ENCODE measurements at places on chromosomes 5 and 9.

- DNase-seq: no peak
Observed at GRCh38 chr9:82183181-82183860, 194.7 kb downstream of the SPATA31D1 start.

DNA sequence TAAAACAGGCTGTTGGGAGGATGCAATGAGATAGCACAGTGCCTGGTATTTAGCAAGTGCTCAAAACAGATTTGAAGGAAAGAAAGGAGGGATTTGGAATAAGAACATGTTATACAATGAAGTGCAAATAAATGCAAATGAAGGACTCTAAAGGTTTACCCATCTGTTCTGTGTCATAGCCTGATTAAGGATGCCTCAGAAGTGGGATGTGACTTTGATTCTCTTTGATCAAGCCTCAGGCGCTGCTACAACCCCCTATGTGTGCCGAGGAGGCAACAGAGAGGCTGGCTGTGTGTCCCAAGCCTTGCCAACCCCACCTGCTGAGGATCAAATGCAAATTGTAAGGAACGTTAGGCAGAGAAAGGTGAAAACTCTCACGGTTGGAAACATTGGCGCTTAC, 27.2 kb downstream of the GGTA1 start:
- no peak for DNase-seq

- no peak for DNase-seq
Observed at GRCh38 chr5:34026089-34026761, 16.8 kb downstream of the C1QTNF3 start.

DNA sequence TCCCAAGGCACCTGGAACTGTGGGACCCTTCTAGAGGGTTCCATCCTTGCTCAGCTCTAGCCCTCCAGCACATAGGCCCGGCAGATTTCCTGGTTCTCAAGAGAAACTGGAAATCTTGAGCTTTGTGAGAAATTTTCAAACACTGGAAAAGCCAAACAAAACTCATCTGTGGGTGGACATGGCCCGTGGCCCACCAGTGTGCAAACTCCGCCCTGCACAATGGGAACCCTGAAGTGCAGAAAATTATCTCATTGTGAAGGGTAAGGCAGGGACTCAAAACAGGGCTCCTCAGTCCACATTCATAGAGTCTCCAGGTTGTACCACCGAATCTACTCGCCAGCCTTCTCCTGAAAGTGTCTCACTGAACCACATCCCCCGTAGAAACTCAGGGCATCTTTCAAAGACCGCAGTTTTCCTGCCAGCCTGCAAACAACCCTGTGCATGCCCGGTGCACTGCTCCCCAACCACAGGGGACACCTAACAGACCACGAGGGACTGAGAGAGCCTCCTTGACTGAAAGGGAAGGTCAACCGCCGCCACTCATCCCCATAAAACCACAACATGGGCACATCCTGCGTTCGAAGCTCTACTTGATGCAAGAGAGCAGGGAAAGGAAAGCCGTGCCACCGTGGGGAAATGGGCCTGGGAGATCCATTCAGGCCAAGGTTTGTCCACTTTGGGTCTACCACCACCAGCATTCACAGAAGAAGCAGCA, 18.1 kb downstream of the ADAMTS2 start:
- no peak for DNase-seq

DNA sequence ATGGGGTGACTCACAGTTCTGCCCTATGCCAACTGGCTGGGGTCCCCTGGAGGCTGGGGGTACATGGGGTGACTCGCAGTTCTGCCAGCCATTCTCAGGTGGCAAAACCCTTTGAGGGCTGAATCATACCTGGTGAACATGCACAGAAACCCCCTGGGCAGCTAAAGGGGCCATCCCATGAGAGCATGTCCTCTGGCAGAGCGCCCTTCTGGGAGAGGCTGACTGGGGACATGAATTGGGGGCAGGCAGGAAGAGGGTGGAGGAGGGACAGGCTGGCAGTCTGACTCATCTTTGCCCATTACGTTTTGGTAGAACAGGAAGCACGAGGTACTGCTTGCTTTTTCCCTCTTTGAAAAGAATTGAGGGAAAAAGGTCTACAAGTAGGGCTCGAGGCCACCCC, 16.7 kb downstream of the TRAF1 start:
- DNase-seq: no peak

DNA sequence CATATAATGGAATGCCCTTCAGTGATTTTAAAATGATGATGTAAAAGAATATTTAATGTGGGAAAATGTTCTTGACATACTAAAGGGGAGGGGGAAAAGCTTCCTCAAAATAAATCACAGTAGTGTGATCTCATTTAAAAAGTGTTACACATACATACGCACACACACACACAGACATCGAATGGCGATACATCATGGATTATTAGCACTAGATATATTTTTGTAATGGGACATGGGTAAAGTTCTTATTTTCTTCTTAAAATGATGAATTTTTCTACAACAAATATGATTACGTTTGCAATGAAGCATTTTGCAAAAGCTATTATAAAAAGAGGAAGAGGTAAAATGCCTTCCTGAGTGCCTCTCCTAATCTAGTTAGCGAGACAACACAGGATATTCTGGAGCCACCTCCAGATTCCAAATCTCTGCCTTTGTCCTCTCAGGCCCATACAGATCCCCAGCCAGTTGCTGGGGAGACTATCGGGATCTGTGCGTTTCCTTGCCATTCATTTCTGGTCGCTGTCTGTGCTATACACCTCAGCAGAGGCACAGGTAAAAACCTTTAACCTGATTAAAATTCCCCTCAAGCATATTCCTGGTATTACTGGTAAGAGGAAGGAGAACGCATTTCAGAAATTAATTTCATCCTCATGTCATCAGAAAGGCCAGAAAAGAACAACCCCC, 69.6 kb downstream of the SLC28A3 start:
- DNase-seq: no peak

- no peak for DNase-seq
Observed at GRCh38 chr5:61081741-61082140, 80.5 kb downstream of the SMIM15 start.

DNA sequence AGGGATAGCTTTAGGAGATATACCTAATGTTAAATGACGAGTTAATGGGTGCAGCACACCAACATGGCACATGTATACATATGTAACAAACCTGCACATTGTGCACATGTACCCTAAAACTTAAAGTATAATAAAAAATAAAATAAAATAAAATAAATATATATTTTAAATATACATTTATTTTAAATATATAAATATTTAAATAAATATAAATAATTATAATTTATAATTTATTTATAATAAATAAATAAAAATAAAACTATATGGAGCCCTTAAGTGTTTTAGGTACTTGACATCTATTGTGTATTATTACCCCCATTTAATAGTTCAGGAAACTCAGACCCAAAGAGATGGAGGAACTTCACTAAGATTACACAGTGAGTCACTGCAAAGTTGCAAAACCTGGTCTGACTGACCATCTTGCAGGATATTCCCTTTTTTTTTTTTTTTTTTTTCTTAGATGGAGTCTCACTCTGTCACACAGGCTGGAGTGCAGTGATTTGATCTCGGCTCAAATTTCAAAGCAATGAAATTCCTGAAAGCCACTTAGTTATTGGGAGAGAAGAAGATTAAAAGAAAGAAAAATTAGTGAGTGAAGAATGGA, 5.8 kb upstream of the C5orf52 start:
- no peak for DNase-seq

DNA sequence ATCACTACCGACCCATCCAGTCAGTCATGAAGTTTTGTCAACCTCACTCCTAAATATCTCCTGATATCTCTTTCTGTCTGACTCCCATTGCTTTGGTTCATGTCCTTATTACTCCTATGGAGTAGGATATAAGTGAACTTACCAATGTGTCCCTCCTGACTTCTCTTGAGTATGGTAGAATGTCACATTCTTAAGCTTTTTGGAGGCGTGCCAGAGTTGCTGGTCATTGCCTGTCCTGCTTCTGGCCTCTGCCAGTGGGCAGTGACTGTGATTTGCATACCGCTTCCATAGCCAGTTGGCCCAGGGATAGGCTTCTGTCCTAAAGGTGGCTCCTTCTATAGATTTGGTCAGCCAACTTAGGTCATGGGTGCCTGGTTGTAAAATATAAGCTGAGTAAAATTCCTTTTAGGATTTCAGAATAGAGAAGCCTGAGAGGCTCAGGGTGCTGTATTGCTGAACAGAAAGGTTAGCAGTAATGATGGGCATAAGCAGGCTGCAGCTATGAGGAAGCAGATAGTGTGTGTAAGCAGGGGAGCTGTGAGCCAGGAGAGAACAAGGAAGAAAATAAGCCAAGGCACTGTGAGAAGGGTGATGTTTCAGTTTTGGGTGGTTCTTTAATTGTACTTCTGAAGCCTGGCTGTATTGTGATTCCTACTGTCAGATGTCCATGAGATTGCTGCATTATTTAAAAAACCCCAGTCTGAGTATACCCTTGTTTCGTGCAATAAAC, 16.1 kb upstream of the MARCHF3 start:
- no peak for DNase-seq

GRCh38 chr9:7828334-7828733, 28.8 kb upstream of the DMAC1 start:
- no peak for DNase-seq

DNA sequence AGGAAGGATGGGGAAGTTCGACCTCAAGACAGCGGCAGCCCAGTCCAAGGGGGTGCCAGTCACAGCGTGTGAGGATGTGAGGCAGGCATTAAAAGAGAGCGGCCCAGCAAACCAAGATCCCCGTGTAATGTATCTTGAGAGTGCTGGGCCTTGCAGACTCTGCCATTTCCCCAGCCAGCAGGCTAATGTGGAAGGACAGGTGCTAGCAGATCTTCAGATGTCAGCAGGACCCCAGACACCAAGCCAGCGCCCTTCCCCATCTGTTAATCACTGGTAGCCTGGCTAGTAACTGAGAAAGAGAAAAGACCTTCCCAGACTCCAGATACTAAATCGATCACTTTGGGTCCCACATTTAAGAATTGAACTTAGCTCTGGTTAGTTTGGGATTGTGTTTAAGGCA, 62.2 kb downstream of the NTRK2 start:
- no peak for DNase-seq

DNA sequence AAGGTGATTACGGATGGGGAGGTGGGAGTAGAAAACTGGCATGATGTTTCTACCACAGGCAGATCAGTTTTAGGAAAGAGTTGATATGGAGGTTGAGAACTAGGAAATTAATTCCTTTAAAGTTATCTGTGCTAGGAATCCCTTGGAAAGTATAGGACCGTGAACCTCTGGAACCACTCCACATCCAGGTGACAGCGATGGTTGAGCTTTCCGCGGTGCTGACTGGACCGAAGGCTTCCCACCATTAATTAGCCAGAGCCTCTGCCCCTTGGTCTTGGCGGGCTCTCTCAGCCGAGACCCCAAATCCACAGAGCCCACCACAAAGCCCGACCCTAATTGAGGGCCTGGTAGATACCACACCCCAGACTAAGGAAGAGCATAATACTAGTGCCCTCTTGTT, 147.3 kb downstream of the MELK start:
- no peak for DNase-seq

DNA sequence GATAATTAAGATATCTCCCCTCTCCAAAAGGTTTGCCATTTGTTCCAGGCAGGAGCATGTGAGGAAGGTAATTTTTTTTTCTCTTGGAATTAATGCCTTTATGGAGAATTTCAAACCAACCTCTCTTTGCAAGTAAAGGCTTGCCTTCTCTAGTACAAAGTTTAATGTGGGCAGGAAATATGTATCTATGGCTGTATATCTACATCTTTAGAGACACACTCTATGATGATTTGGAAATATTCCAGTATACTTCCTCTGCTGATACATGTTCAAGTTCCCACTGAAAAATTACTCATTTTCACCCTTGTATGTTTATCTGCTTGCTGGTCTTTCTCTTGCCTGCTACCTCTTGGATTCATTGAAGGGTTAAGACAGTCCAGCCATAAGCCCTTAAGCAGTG, 83.5 kb upstream of the SEMA6A start:
- DNase-seq: no peak

DNA sequence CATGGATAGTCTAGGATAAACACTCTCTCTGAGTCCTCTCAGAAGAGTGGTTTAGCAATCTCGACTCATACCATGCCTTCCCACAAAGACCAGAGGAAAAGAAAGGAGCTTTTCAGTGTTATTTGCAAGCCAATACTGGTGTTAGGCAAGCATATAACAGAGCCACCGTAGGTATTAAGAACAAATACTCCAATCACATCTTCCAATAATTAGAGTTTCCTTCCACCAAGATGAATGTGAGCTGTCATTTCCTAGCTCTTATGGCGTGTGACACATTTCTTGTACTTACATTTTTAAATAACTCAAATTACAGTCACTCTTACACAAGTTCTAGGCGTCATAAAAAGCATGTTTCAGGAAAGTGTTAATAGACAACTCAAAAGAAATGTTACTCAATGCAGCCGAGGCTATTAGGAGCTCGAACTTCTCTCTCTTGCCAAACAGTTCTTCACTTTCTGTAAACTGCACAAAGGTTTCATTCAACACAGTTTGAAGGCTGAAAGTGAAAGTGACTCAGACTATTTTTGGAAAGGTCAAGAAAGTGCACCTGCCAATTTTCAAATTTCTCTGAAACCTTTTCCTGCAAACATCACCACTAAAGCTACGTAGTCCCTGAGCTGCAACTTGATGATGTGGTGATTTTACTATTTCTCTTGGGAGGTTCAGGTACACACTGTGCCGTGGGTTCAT, 153.8 kb downstream of the AUH start:
- DNase-seq: peak; percentile 49

- no peak for DNase-seq
Observed at GRCh38 chr5:176776916-176777315, 33.4 kb upstream of the UNC5A start.

- DNase-seq: no peak
Observed at GRCh38 chr9:136090768-136091581, 4.1 kb downstream of the NACC2 start.

DNA sequence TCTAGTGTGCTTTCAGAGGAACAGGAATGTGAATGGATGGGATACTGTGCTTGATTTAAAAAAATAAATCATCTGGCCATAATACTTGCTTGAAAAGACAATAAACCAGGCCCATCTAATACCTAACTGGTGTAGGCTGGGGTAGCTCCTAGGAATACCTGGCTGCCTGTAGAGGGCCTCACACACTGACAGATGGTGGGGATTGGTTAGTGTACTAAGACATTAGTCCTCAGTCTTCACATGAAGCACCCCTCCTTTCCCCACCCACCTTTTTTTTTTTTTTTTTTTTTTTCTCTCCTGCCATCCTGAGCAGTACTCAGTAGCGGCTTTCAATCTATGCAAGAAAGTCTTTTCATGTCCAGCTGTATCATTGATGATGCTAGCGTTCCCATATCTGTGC, 130.5 kb downstream of the ADGRV1 start:
- no peak for DNase-seq

GRCh38 chr5:160507221-160507721, 85.6 kb downstream of the PTTG1 start:
- no peak for DNase-seq

GRCh38 chr5:98268162-98268860, 505.2 kb upstream of the RGMB start:
- DNase-seq: no peak

Data from muscle of back (tissue), 13 donors.